Left hindlimb (tissue), 1 donor: ENCODE measurements at places on chromosomes 7 and 10.

GRCh38 chr10:18500576-18500975 lies 150.8 kb downstream of the NSUN6 start:
- no peak for DNase-seq

GRCh38 chr7:55464422-55464821 lies 99.3 kb downstream of the LANCL2 start:
- DNase-seq, result no peak

DNA sequence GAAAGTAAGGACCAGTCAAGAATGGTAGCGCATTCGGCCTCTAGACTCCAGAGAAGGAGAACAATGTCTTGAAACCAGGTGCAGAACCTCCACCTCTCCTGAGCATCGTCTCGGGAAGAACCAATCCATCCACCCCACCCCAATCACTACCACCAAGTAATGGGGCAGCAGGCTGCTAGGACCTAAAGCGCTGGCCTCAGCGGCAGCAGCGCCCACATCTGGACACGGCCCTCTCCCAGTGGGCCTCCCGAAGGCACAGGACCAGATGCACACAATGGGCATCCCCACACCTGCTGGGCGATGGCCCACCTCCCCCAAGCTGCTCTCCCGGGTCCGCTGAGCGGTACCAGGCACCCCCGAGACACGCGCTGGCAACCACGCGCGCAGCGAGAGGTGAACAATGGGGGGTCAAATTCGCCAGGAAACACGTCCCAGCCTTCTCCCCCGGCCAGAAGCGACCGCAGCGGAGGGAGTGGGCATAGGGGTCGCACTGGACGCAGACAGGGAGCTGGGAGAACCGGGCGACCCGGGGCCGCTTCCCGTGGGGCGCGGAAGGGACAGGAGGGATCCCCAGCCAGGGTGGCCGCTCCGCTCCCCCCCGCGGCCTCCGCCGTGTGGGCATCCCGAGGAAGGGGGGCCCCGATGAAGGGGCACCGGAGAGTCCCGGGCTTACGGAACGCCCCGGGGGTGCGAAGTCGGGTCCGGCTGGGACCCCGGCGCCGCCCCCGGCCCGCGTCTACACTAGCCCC lies 506 bp downstream of the CTTNBP2 start:
- DNase-seq, result peak; percentile 31

DNA sequence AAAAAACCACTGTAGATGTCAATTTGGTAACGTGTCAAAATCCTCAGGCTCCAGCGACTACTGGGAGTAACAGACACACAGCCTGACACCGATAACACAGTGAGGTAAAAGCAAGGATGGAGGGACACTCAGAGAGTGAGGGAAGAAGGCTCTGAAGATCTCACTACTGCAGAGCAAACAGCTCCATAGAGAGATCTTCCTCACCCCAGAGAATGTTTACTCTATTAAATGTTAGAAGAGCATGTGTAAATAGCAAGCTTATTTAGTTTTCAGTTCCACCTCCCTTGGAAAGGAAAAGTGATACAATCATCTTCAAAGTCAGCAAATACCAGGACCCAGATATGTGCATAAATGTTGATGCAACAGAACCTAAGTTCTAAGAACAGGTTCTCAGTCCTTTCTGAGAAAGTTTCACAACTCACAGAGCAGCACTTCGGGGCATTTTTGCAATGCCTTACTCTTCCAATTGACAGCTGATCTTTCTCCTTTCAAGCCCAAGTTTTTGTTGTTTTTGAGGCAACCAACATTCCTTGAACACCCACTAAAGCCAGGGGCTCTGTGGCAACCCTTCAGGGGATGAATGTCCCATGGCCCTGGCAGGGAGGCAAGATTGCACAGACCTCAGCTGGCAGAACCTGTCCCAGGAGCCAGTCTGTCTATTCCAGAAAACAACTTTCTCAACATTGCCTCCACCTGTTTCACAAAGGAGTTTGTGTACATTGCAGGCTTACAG lies 177.4 kb downstream of the SFMBT2 start:
- no peak for DNase-seq

- no peak for DNase-seq
Measured at GRCh38 chr7:9718071-9718661, 1255.5 kb upstream of the PHF14 start.

DNA sequence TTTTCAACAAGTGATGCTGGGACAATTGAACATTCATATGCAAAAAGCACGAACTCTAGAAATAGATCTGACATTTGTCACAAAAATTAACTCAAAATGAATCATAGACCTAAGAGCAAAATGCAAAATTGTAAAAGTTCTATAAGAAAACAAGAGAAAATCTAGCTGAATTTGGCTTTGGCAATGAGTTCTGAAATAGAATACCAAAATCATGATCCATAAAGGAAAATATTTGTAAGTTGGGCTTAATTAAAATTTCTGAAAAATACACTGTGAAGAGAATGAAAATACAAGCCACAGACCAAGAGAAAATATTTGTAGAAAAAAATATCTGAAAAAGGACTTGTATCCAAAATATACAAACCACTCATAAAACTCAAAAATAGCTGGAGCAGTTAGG lies 698.8 kb upstream of the CELF2 start:
- no peak for DNase-seq

DNA sequence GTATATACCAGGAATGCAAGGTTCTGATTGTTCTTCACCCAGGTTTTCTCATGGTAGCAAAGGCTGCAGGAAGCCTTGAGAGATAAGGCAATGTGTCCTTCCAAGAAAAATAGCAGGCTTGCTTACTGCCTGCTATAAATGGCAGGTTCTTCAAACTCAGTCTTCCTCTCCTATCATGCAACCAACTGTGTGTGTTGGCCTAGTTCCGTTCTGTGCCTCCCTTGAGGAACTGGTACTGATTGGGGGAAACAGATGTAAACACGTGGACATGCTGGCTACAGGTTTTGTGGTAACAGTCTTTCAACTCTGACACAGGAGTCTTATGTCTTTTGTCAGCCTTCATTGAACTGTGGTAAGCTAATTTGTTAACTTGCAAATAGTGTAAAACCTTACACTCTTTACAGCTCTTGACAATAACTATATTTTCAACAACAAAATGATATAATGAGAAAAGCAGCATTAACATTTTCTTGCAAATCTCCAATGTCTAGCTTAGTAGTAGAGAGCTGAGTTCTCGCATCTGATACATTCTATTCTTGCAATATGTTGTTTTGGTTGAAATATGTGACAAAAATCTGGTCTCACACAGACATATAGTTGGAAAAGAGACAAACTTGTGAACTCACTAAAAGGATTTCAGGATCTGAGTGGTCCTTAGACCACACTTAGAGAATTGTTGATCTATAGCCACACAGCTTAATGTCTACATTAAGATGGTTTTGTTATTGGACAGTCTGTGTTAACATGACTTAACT lies 54.7 kb upstream of the LSM8 start:
- no peak for DNase-seq

GRCh38 chr10:69663369-69663947 lies 33.4 kb downstream of the FAM241B start:
- DNase-seq, result no peak

GRCh38 chr7:106583100-106583499 lies 77.9 kb downstream of the CCDC71L start:
- no peak for DNase-seq

DNA sequence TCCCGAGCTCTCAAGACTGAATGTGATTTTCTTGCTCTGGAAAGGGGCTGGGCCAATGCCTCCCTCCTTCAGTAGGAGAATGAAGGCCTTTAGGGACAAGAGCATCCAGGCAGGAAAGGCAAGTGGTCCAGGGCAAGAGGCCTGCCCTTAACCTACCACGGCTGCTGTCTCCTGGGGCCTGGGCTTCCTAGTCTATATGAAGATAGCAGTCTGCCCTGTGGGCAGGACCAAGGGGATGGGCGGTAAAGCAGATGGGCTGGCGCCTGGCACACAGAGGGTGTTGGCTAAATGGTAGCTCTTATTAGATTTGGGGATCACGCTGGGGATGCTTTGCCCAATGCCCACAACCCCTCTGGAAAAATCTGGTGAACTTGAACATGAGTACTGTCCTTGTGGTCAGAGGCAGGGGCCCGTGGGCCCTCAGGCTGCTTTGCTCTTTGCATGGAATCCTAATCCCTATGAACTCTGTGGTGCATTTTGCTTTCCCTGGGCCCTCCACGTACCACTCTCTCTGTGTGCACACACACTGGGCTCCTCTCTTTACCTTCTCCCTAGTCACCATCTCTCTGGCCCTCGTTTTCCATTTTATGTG lies 20.3 kb downstream of the CHAT start:
- DNase-seq, result no peak

DNA sequence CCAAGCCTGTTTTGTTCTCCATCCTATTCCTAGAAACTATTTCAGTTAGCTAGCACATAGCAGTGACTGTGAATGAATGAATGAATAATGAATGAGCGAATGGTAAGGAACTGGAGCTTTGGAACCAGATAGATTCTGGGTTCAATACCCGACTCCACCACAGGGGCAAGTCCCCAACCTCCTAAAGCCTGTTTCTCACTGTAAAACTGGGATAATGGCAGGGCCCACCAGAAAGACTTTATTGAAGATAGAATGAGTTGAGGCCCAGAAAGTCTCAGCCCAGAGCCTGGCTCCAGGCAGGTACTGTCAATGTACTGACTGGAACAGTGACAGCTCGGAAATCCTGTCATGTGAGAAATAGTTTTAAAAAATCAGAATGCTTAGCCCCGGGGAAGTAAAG lies 1.1 kb upstream of the CDH23 start:
- DNase-seq, result no peak

GRCh38 chr10:73801253-73801590 lies 10.2 kb downstream of the NDST2 start:
- DNase-seq, result no peak

GRCh38 chr10:91418416-91418815 lies 8.3 kb downstream of the HECTD2 start:
- no peak for DNase-seq

DNA sequence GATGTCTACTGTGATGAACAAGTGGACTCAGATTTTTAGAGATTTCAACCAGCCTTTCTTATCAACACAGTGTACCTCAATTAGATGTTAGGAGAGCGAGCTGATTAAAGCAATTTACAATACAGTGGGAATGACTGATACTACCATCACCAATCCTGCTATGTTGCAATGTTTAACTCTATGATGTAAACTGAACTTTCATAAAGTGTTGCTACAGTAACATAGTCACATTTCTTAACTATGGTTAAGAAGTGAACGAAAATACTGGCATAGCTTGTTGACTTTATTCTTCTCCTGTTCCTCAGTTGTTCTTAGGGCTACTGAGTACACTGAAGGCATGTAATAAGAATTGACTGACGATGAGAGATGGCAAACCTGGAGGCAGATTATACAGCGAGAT lies 139.8 kb downstream of the MYOF start:
- DNase-seq, result no peak

DNA sequence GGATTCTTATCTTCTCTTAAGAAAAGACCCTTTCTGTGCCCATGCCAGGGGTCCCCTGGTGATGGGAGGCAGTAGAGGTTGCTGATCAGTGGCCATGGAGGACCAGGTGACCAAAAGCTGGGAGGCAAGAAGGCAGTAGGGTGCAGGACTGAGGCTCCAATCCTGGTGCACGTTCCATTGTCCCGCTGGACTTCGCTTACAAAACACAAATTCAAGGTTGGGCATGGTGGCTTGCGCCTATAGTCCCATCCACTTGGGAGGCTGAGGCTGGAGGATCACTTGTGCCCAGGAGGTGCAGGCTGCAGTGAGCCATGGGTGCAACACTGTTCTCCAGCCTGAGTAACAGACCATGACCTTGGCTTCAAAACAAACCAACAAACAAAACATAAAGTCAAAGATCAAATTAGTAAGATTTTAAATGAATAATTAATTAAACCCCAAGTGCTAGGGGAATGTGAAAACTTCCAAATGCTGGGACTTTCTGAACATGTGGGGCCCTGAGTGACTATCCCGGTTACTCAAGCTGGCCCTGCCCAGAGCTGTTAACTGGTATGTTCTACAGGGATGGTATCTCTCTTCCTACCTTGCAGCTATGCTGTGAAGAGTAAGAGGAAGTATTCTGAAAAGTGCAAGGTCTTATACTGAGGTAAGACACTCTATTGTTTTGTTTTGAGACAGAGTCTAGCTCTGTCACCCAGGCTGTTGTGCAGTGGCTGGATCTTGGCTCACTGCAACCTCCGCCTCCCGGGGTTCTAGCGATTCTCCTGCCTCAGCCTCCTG lies 97.6 kb downstream of the LYZL2 start:
- no peak for DNase-seq

DNA sequence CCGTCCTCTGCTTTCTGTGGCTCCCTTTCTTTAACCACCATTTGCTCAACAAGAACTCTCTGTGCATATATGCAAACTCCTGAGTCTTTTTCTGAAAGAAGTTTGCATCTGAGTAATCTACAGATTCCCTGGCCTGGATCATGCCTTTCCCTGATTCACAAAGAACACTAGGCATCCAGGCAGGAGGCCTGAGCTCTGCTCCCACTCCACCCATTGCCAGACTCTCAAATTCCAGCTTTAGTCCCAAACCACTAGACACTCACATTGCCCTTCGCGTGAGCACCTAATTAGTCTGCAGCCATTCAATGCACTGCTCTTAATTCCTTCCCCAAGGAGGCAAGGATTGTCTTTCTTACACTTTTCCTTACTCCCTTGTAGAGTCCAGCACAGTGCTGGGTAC lies 60.9 kb downstream of the ABCC2 start:
- DNase-seq, result no peak

DNA sequence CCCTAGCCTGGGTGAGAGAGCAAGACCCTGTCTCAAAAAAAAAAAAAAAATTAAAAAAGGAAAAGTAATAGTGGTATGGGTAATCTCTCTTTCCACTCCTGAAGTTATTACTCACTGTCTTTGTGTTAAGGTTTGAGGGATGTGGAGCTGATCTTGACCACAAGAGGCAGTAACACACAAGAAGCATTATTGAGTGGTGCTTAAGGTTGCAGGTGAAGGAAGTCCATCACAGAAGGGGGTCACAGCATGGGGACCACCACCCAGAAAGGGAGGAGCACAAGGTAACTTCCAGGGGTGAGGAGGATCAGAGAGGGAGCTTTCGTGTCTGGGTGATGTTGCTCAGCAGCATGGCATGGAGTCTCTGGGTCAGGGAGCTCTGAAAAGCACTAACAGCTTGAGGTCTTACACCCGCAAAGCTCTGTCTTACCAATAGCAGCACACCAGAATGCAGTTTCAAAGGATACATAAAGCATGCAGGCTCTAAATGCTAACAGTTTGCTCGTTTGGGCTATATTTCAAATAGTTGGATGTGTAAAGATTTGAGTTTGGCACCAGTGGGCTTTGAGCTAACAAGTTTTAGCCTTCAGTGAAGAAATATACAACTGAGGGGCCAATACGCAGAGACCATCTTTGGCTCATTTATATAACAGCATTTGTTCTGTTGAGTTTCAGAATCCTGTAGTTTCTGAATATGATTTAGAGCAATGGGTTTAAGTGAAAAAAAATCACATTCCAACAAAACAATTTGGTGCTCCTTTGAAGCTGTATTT lies 100.4 kb upstream of the DNAJC1 start:
- DNase-seq, result no peak
